ENCODE measurements at places on chromosomes 7 and 10.

DNA sequence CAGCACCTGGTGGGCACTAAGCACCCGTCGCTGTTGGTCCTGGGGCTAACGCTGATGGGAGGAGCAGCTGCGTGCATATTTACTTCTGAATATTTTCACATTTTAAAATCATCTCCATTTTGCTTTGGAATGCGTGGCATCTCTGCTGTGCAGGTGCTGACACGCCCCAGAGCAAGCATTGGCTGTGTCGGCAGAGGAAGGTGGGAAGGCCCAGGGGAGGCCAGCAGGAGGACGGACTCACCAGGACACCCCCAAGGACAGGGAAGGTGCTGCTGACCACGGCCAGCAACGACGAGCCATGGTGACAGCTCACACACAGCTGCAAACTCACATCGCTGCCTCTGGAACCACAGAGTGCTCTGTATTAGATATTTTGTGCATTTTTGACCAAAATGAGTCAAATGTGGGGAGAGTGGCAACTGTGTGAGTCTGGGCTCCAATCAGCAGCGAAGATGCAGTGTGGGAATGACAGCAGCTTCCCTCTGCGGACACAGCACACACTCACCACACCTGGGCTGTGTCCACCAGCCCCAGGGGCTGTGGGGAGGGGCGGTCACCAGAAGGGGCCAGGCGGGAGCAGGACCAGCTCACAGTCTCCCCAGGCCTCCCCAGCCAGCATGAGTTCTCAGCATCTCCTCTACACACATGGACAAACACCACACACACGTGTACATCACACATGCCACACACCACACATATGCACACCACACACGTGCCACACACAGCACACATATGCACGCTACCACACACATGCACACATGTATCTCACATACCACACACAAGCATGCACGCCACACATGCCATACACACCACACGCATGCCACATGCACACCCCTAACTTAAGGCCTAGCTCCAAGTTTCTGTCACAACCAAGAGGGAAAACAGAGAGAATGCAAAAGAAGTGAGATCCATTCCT is 58.2 kb downstream of the PTPRN2 start:
- DNase-seq: no peak

DNA sequence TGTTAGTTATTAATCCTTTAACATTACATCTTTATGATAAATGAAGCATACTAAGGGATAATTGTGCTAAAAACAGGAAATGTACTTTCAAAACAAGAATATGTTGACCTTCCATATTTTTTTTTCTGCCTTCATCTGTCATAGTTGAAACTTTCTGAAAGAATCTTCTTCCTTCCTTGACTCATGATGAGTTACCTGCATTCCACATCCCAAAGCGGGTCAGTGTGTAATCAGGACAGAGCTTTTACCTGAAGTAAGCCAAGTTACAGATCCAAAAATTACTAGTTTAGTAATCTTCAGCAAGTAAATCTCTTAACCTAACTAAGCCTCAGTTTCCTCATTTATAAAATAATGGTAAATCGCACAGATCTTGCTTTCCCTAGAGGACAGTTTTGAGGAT is 13.4 kb upstream of the ARL4A start:
- no peak for DNase-seq

GRCh38 chr7:92609921-92610518 is 19.8 kb upstream of the FAM133B start:
- DNase-seq: no peak

DNA sequence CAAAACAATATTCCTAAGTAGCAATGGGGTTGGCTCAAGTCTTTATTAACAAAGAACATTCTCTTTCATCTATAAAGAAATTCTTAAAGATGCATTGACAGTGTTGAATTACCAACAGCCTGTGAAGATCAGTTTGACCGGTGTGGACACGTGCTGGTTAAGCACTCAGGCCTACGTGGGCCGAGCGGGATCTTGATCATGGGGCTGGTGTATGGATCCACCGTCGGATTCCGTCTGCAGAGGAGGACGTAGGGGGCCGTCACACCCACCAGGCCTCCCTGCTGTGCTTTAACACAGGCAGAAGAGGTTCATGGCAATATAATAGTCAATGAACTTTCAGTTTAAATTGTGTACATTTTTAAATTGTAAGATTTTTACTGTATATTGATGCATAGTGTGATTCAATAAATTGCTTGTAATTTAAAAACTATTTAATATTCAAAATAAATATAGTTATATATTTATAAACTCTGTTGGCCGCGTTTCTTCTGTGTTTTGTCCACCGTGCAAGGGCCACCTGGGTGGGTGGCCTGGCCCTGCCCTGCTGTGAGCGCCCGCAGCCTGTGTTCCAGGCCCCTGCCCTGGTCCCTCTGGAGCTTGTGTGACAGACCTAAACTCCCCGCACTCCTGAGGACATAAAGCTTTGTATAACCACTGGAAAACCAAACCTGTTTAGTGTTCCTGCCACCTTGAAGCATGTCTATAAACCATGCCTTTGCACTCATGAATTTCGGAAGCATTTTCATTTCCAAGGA is 1.9 kb upstream of the BHLHA15 start:
- no peak for DNase-seq

DNA sequence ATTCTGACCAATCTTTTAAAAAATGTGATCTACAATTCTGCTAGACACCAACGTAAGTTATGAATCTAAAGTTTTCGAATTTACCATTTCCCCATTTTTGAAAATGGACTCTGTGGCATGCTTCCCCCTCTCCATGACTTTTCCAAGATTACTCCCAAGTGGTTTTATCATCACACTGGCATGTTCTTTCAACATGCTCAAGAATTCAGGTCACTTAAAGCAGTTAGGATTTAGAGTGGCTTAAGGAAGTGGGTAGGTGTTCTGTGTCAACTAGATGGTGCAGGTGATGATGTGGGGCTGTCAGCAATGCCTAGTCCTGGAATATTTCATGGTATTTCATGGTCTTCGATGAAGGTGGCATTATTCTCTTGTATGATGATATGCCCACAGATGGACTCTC is 164.0 kb upstream of the ASAH2 start:
- DNase-seq: no peak

GRCh38 chr10:80602881-80603280 is 65.2 kb downstream of the SH2D4B start:
- DNase-seq: no peak

- DNase-seq: no peak
These were observed 96.8 kb downstream of the COL28A1 start for GRCh38 chr7:7438851-7439250.

GRCh38 chr7:120412139-120413050 is 139.4 kb downstream of the KCND2 start:
- no peak for DNase-seq

DNA sequence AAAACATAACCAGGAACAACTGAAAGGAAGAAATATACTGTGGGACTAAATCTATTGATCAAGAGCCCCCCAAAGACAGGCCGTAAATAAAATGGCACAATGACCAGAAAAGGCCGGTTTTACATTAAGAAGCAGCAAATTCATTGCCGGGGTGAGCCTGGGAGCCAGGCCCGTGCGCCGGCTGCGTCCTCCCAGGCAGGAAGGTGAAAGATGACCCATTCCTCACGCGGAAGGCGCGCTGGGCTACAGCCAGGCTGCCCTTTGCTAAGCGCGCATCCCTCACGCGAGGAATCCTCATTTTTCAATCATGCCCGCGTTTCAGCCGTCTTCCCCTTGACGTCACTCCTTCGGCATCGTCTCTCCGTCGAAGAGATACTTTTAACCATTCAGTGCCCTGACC is 47.6 kb upstream of the MGMT start:
- DNase-seq: no peak

GRCh38 chr7:14047709-14048399 is 58.4 kb upstream of the ETV1 start:
- DNase-seq: no peak

- DNase-seq: no peak
These were observed 66.1 kb downstream of the GNA12 start for GRCh38 chr7:2777898-2778535.

GRCh38 chr10:75408509-75408875 is 6.9 kb upstream of the ZNF503 start:
- DNase-seq: no peak

DNA sequence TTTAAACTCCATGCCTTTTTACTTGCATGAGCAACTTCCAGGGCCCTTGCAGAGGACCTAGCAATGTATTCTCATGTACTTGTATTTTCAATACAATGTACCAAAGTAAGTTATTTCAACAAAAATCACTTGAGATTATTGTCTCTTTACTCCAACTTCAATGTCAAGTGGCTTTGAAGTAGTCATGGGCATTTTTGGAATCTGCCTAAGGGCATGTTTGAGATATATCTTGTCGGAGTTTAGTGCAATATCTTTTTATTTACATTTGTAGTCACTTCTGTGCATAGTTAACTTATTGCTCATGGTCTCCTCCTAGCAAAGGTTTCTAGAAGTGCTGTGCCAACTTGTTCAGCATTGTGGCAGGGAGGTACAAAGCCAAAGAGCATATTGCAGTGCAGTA is 508.7 kb upstream of the SEMA3D start:
- DNase-seq: no peak

- DNase-seq: no peak
These were observed 11.1 kb downstream of the ZNF316 start for GRCh38 chr7:6648066-6648814.

DNA sequence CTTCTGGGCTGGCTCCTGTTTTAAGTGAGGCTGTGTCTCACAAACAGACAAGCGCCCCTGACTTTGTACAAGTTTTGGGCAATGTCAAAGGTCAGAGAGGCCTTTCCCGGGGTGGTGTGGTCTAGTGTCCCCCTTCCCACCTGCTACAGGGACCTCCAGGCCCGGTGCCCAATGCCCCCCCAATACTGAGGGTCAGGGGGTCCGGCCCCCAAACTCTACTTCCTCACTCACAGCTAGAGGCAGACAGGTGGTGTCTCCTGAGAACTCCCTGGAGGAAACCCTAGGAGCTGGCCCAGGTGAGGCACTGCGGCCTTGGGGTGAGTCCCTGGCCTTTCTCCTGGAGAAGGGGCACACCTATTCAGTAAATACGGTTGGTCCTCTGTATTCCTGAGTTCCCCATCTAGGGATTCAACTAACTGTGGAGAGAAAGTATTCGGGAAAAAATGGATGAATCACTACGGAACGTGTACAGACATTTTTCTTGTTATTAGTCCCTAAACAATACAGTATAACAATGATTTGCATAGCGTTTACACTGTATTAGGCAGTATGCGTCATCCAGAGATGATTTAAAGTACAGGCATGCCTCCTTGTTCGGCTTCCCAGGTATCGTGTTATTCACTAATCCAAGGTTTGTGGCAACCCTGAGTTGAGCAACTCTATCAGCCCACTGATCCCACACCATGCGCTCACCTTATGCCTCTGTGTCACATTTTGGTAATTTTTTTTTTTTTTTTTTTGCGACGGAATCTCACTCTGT is 308.1 kb downstream of the WDR37 start:
- no peak for DNase-seq

DNA sequence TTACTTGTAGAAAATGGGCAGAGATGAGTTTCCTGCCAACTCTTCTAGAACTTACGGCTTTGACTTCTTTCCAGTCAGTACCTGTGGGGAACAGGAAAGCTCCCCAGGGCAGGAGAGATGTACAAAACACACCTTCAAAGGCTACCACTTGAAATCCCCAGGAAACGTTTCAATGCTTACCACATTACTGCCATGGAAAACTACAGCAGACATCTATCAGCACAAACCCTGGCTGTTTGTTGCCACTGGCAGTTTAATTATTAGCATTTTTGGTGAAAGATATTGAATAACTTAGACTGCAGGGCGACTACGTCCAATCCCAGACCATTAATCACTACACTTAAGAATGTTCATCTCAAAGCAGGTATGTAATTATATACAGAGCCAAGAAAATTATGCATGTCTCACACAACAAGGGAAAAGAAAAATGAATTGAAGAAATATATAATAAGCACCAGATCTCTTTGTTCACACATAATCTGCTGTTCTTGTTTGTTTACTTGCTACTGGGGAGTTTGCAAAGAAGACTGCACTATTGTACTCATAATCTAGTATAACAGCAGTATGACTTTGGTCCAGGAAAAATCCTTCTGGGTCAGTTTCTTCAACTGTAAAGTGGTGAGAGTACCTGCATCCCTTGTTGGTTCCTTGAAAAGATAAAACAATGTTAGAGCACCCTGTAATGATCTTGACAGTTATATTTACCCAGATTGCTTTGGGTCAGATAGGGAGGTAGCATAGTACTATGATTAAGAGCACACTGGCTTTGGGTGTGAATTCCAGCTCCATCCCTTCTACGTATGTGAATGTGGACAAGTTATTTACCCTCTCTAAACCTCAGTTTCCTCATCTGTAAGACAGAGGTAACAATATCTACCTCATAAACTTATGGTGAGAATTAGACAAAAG is 138.3 kb downstream of the DOCK4 start:
- DNase-seq: no peak

All from NCI-H2107 (cell line).